ENCODE measurements at places on chromosomes 5 and 9. TPM values are rescaled to one million over a fixed set of nuclear protein-coding genes. Genes with fewer than 3 reads are reported as not detected.

- DNase-seq, result no peak
These were observed 241.4 kb downstream of the HINT1 start for GRCh38 chr5:130923543-130924124.

Gene TAF11L11
- not detected for total RNA-seq

- DNase-seq, result no peak
These were observed 95.4 kb upstream of the RETREG1 start for GRCh38 chr5:16712178-16712577.

Gene TRPM6
- total RNA-seq, result not detected

Gene SNCB
- not detected for total RNA-seq

GRCh38 chr5:138352071-138352721 lies at the start of gene KDM3B:
Gene KDM3B, plus strand, starts transcription at chr5:138352685. Its CDS starts 111 bp downstream, at chr5:138352796.
- DNase-seq, result peak; percentile 98

All from Calu3 (cell line).